Fibroblast of the aortic adventitia (primary cell): ENCODE measurements at places on chromosomes 5 and 9. TPM values are rescaled to one million over a fixed set of nuclear protein-coding genes. Genes with fewer than 3 reads are reported as not detected.

Gene MYMK
- not detected in 2 replicates for total RNA-seq

Gene ADAMTS16
- total RNA-seq = 0.27 TPM in 1 of 2 replicates, not detected in the other

Gene SFXN1
- total RNA-seq = 15.9 and 74.7 TPM in 2 replicates

Gene FOXD4
- 0.27 TPM in 1 of 2 replicates, not detected in the other for total RNA-seq

Gene NIPBL
- total RNA-seq = 38.2 and 41.8 TPM in 2 replicates

Gene GCNT4
- total RNA-seq = 2.5 and 9.3 TPM in 2 replicates

Gene TMOD1
- 0.16 and 0.18 TPM in 2 replicates for total RNA-seq

Gene IFNA6
- total RNA-seq = not detected in 2 replicates

Gene VAV2
- total RNA-seq = 3.5 and 10.9 TPM in 2 replicates

Gene SPATA24
- 1.8 and 2.0 TPM in 2 replicates for total RNA-seq

Gene SLC9A3
- 0.25 and 1.8 TPM in 2 replicates for total RNA-seq

Gene ZDHHC11
- 0.36 and 0.65 TPM in 2 replicates for total RNA-seq

Gene JMY
- 16.4 and 17.7 TPM in 2 replicates for total RNA-seq

Gene NOTCH1
- 8.8 and 8.9 TPM in 2 replicates for total RNA-seq

Gene RAB3C
- not detected in 2 replicates for total RNA-seq

Gene OGN
- 140 and 166 TPM in 2 replicates for total RNA-seq

Gene AGXT2
- total RNA-seq = not detected in 2 replicates

Gene CER1
- total RNA-seq = not detected in 2 replicates

Gene ZNF622
- total RNA-seq = 30.8 and 77.8 TPM in 2 replicates

Gene SLC46A2
- total RNA-seq = not detected in 2 replicates
